Stimulated activated CD4-positive, alpha-beta T cell treated with anti-CD3 and anti-CD28 coated beads, Interleukin-15, amount 100 ng/mL, for 1 hour (primary cell): ENCODE measurements at places on chromosomes 5 and 9.

- DNase-seq, result no peak
These were observed 2.8 kb downstream of the PDLIM7 start for GRCh38 chr5:177494346-177495195.

DNA sequence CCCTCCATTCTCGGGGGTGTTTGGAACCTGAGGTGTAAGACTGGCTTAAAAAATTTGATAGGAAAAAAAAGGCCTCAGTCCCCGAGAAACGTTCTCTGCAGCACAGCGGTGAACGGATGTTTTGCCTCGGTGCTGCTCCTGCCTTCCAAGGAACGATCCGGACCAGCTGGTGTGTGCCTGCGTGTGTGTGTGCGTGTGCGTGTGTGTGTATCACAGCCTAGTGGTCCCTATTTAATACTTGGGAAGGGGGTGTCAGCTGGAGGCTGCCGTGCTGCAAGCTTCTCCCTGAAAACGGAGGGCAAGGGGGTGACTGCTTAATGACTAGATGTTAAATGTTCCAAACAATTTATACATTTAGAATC lies 76.9 kb downstream of the LHX2 start:
- DNase-seq, result no peak

GRCh38 chr5:149172261-149172660 lies 31.0 kb downstream of the ABLIM3 start:
- DNase-seq, result no peak

- no peak for DNase-seq
These were observed 1.0 kb upstream of the RASGRF2 start for GRCh38 chr5:80959138-80959537.

GRCh38 chr9:92395617-92396016 lies 8.8 kb downstream of the OGN start:
- DNase-seq, result no peak

GRCh38 chr9:87259543-87260518 lies 237.8 kb upstream of the DAPK1 start:
- no peak for DNase-seq

- no peak for DNase-seq
These were observed 147.6 kb downstream of the ADAMTS6 start for GRCh38 chr5:65334077-65334476.

GRCh38 chr9:96031366-96031824 lies 155.9 kb downstream of the ERCC6L2 start:
- DNase-seq, result no peak

DNA sequence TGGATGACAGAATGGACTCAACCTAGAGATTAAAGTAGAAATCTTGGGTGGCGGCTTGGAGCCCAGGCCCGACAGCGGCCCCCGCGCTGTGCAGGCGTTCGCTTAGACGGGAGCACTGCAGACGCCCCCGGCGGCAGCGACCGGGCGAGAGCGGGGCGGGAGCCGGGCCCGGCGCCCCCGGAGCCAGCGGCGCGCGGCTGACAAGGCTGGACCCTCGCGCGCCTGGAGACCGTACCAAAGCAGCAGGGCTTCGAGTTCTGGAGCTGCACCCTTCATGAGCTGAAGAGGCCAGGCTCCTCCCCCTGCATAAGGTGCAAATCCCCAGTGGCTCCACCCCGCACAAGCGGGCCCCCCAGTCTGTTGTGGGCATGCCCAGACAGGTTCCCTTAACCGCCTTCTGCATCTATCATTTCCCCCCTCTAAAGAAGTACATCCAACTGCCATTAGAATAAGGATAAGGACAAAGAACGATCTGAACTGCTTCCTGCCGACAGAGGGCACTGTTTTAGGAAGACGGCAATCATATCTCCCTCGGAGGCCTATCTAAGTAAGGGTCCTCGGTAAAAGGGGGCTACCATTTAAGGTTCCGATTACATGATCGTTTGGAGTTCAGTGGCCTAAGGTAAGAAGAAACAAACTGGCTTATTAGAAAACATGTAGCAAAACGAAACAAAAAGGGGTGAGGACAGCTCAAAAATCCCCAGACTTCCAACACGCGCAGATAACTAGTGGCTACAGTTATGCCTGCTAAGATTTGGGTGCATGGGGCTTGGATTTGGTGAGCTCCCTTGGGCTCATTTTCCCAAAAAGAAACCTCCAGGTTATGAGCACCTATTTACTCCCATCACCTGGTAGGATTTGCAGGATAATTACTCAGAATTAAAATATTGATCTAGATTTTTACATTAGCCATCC lies 66.3 kb downstream of the RGMB start:
- DNase-seq, result no peak

- DNase-seq, result no peak
These were observed 408.4 kb upstream of the NMUR2 start for GRCh38 chr5:152813526-152813925.

GRCh38 chr9:113173341-113173740 lies 22.5 kb downstream of the SLC31A2 start:
- DNase-seq, result no peak

DNA sequence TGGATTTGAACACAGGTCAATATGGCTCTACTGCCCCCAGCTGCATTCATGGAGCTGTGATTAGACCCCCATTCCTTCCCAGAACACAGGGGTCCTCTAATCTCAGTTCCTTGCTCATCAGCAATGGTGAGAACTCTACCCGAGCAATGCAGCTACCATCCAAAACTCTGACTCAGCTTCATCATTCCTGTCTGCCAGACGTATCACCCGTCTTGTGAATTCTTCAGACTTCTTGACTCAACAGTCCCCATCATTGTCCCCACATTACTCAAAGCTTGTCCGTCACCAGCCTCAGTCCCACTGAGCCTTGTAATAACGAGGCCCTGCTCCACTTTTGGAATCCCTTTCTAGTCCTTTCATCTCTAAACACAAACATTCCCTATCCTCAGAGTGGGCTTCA lies 36.3 kb upstream of the STX17 start:
- no peak for DNase-seq

- no peak for DNase-seq
These were observed 40.2 kb upstream of the OR13F1 start for GRCh38 chr9:104463864-104464263.

- no peak for DNase-seq
These were observed 34.6 kb downstream of the GADD45G start for GRCh38 chr9:89639367-89639795.

DNA sequence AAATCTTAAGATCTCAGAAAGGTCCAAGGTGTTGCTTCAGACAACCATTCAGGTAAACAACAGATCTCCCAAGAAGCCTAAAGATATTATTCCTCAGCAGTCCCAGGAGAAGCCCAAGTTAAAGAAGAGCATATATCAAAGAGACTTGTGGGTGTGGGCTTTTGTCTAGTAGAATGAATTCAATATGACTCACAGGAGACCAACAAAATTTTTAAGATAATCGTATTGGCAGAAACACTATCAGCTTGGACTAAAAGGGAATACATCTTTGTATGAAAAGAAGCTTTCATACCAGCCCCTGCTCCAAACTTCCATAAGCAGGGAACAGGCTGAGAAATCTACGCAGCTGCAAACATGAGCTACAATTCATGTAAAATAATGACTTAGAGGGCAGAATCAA lies 10.2 kb downstream of the CTNNAL1 start:
- no peak for DNase-seq

GRCh38 chr9:123695386-123695785 lies 234.5 kb downstream of the DENND1A start:
- DNase-seq, result no peak

GRCh38 chr5:143445776-143446175 lies 42.3 kb upstream of the NR3C1 start:
- no peak for DNase-seq

GRCh38 chr5:138775034-138775433 lies 21.8 kb downstream of the CTNNA1 start:
- DNase-seq, result no peak

DNA sequence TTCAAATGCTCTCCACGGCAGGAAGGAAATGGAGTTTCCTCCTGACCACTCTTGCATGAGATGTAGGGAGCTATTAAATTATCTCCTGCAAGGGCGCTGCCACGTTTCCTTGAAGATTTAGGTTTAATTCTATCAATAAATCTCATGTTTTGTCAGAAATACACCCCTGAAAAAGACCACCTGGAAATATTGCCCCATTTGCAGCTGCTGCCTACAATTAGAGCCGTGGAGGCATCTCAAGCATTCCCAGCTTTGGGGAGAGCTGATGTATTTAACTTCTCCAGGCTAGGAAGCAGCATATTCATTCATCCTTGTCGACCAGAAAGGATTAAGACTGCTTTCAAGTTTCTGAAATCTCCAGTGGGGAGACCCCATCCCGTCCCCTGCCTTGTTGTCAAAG lies 40.5 kb downstream of the CCNJL start:
- no peak for DNase-seq

- DNase-seq, result no peak
These were observed 247.1 kb upstream of the PANK3 start for GRCh38 chr5:168826246-168826725.

- DNase-seq, result no peak
These were observed 34.5 kb upstream of the GLIS3 start for GRCh38 chr9:4334410-4334813.

DNA sequence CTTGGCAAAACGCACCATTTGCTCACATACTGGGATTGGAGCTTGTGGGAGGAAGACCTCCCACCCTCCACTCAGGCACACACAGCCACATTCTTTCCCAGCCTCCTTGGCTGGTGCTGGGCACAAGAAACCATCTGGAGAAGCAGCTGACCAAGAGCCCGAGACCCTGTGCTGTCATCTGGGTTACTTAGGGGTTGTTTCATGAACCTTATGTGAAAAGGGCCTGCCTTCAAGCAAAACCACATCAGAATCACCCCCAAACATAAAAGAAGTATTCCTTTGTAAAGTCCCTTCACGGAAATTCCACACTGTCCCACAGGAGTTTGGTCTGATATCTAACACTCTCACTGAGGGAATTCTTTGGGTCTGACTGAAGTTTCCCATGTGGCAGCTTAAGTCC lies 172.1 kb downstream of the NR3C1 start:
- no peak for DNase-seq

DNA sequence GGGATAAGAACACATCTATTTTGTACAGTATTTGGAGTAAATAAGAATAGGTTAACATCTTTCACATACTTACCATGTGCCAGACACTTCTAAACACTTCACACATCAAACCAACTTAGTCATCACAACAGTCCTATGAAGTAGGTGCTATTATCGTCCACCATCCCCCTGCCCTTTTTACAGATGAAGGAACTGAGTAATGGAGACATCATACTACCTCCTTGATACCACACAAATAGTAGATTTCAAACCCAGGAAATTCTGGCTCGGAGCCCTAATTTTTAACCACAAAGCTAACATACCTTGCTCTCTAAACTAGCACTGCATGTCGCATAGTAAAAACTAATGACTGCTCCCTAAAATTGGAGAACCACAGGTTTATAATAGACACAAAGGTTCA lies 4.2 kb upstream of the ZNF366 start:
- no peak for DNase-seq
